ENCODE measurements at places on chromosomes 4 and X.

DNA sequence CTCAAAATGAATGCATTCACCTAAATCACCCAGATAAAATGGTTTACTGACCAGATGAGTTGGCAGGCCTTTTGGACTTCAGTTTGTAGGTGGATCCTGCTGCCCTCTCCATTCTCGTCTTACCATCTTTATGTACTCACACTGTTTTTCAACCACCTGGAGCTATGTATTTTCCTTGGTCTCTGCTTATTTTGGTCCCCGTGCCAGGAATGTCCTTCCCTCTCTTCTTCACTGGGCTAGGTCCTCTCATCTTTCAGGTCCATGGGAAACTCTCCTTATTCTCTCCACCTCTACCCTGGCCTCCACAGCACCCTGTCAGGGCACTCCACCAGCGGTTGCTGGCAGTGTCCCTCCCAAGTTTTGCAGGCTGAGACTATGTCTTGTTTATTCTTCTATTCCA lies 2.6 kb downstream of the GPRIN3 start:
- no peak for DNase-seq

- DNase-seq, result peak; percentile 79
Observed at GRCh38 chr4:156971676-156972378, at the start of gene PDGFC. Gene PDGFC, minus strand, starts transcription at chr4:156971799. Its CDS starts 896 bp downstream, at chr4:156970903.

GRCh38 chr4:90540536-90540935 lies 413.3 kb downstream of the CCSER1 start:
- DNase-seq, result no peak

- DNase-seq, result peak; percentile 56
Observed at GRCh38 chrX:11499076-11500044, 166.4 kb downstream of the ARHGAP6 start.

Data from GM23248 (cell line).